AG04449 (cell line): ENCODE measurements at places on chromosomes 6 and 20.

- no peak for DNase-seq
Observed at GRCh38 chr6:16441262-16441661, 202.9 kb downstream of the GMPR start.

DNA sequence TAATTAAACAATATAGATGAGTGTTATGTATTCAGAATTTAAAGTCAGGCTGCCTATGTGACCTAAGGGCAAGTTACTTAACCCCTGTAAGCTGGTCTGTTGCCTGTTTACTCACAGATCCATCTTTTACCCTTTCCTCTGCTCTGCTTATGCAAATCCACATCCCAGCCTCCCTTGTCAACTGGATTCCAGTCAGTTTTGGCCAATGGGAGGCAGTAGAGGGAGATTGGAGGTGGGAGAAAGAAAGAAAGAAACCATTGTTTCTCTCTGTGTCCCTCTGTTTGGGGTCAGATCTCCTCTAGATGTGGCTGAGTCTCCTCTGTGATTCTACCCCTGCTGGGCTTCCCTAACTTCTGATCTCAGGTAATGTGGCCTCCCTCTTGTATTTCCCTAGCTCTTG lies 266.8 kb upstream of the PLN start:
- DNase-seq: no peak

DNA sequence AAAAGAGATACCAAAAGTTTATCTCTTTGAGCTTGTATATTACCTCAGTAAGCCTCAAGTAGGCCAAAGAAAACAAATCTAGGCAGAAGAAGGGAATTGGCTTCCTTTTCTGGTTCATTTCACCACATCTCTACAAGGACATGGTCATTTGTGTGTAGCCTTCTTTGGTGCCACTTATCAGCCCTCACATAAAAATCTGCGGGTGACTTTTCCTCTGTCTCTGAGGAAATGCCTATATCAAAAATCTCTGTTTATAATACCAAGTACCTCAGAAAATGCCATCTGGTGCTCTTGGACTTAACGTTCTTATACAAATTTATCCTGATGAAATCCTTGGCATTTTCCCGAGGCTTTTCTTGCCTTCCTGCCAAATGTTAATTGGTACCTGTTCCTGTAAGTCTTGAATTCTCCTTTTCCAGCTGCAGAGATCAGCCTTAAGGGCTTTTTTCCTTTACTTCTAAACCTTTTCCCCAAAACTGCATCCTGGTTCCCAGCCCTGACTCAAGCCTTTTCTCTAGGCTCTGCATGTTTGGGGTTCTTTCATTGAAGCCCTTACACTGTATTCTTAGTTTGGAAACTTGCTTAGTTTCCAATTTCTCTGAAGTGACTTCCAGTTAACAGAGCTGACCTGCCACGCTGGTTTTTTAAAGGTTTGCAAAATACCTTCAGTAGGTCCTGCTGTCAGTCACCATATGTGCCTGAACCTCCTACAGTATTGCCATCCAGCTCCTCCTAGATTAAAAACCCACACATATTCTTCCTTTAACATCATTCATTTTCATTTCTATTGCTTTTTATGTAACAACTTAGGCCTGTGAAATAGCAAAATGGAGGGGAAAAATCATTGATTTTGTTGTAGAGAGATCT lies 191.2 kb upstream of the PREP start:
- no peak for DNase-seq

DNA sequence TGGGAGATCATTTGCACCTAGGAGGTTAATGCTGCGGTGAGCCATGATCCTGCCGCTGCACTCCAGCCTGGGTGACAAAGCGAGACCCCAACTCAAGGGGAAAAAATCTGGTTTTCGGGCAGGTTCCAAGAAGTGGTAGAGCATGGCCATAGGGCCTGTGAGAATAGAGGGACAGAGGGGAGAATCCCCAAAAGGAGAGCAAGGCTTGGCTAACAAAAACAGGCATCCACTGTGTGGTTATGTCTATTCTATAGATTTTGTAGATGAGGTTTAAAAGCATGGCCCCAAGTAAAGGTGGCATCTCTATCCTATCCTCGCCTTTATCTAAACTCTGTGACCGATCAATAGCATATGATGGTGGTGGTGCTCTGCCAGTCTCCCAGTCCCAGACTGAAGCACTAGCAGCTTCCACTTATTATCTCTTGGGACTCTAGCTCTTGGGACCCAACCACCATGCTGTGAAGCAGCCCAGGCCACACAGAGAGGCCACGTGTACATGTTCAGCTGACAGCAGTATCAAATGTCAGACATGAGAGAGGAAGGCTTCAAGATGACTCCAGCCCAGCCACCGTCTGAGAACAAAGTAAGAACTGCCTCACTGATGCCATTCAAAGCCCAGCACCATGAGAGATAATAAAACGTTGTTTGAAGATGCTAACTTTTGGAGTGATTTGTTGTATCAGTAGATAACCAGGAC lies 27.7 kb downstream of the EIF2S2 start:
- no peak for DNase-seq

DNA sequence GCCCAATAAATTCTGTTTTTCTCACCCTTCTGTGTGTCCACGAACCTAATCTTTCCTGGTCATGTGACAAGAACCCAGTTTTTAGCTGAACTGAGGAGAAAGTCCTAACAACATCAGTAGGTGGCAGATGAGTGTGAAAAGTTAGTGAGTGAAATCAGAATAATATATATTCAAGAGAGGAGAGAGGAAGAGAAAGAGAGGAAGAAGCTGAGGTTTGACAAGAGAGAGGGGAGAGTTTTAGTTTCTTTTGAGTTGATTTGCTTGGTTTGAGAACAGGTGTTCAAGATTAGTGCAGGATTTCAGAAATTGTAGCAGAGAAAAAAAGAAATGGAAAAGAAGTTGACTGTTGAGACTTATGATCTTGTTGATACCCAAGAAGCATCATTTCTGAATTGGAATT lies 930.5 kb upstream of the FLRT3 start:
- DNase-seq: no peak

GRCh38 chr6:124879110-124879991 lies 82.9 kb upstream of the RNF217 start:
- DNase-seq: no peak

GRCh38 chr6:129105035-129105434 lies 222.1 kb downstream of the LAMA2 start:
- DNase-seq: no peak

DNA sequence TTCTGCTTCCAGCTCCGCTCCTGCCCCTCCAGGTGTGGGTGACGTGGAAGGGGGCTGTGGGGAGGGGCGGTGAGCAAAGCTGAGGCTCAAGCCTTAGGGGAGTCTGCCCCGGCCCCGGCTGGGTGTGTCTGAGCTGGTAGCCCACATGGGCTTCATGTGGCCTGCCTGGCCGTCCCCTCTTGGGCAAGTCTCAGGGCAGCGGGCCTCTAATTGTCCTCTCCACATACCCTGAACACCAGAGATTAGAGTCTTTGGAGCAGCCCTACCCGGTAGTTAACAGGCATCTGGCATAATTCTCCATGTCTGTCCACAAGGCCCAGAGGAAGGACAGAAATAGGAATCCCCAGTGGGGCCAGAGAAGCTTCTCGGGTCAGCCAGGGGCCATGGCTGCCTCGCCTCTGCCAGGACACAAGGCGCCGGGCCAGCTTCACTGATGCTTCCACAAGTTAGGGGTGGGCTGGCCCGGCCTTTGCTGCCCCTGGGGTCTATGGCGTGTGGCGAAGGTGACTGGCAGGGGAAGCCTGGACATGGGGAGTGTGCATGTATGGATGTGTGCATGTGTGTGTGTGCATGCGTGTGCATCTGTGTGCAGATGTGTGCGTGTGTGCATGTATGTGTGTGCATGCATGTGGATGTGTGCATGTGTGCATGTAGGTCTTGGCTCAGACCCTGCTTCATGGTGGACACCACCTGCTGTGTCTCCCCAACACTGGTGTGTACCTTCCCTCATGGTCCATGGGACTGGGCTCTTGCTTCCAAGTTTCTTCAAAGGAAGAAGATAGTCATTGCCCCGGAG lies 24.0 kb downstream of the FRMD1 start:
- DNase-seq: no peak

GRCh38 chr6:88848870-88849269 lies 114.5 kb downstream of the RNGTT start:
- DNase-seq: no peak

- no peak for DNase-seq
Observed at GRCh38 chr6:90868256-90868655, 281.4 kb upstream of the MAP3K7 start.

DNA sequence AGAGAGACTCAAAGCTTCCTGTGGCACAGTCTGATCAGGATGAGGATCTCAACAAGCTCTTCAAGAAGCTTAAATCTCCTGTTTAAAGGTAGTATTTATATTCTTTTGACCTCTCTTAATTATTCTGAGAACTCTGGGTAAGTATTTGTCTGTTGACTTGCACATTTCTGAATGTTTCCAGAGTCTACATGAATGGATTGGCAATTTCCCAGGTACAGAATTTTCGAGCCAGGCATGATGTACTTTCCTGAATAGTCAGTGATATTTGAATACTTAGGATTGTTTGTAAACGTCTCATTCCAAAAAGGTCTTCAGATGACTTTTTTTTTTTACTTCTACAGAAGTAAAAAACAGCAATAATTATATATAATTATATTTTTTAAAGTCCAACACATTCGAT lies 293.4 kb downstream of the TBC1D32 start:
- DNase-seq: no peak

- DNase-seq: no peak
Observed at GRCh38 chr6:3447005-3447404, 9.8 kb downstream of the SLC22A23 start.

DNA sequence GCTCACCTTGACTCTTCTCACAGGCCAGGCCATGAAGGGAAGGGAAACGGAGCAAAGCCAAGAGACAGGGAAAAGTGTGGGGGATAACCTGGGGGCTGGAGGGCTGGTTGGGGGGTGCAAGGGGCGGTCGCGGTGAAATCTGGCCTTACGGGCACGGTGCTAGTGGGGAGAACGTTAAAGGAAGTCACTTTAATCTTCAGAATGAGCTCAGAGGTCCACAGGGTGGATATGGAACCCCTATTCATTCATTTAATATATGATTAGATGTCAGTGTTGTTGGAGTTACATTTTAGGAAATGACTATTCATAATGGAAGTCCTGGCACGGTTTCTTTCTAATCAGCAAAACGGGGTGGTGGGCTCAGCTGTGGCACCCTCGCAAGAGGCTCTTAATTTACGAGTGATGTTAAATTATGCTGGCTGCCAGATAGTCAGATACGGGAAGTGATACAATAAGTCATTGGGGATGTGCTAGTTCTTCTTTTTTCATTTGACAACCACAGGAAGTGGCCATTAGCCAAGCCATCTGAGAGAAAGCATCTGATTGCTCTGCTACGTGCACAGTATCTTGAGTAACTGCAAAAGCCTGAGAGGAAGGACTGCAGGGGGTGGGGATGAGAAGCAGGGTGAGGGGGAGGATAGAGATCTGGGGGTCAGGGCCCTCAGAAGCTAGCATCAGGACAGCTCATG lies 253.0 kb downstream of the QKI start:
- DNase-seq: no peak

DNA sequence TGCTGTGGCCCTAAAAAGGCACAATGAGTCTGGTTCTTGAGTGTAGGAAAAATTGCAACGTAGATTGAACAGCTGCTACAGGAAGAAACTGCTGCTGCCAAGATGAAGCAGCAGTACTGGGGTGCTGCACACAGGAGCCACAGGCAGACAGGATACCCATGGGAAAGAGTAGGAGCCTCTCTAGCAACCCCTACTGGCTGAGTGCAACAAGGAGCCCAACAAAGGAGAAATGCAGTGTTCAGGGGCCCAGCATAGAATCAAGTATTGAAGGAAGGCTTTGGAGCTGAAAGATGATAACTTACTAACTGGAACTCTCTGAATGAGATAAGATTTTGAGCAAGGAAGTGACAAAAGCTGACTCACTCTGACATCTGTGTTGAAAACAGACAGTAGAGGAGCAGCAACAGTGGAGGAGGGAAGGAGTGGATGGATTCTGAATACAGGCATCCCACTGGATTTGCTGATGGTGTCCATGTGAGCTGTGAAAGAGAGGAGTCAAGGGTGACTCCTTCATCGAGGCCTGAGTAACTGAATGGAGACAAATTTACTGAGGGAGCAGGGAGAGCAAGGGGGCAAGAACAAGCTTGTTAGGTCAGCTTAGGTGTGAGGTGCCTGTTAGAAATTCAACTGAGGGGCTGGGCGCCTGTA lies 534.7 kb upstream of the JARID2 start:
- no peak for DNase-seq

- DNase-seq: no peak
Observed at GRCh38 chr6:26660000-26660361, 435 bp upstream of the ZNF322 start.

GRCh38 chr20:32227306-32227705 lies 19.6 kb downstream of the POFUT1 start:
- no peak for DNase-seq

GRCh38 chr20:62595491-62595890 lies 46.8 kb upstream of the SLCO4A1 start:
- DNase-seq: no peak

DNA sequence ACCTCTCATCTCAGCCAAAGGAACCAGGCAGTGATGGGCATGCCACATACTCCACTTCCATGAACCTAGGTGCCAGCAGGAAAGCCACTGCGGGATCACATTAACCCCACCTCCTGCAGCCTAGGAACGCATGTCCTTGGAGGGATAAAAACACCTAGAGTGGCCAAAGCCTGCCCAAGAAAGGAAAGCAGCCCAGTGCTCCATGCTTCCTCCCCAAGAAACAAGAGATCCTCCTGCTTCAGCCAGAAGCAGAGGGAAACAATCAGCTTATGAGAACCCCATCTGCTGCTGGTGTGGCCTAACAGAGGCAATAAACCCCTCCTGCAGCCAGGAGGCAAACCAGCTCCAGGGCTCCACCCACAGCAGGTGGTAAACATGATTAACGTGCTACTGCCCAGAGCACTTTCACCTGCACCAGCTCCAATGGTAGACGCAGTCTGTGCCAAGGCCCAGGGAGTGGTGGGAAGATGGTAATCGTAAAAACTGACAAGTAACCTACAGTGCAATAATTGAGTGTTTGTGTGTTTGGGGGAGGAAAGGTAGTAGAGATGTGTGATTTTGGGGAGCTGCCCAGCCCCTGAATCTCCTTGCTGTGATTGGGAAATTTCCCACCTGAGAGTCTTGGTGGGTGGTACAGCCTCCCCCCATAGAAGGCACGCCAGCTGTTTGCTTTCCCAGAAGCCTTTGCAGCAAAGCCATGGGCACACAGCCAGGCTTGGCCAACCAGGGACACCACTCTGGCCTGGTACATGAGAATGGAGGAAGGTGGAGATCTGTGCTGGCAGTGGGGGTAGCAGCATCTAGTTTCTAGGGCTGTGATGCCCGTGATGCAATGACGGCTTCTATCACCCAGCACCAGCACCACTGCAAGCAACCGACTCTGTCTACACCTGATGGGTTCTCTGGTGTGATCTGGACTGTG lies 50.6 kb upstream of the TBC1D7 start:
- DNase-seq: no peak
